ENCODE measurements at places on chromosomes 1 and 21.

DNA sequence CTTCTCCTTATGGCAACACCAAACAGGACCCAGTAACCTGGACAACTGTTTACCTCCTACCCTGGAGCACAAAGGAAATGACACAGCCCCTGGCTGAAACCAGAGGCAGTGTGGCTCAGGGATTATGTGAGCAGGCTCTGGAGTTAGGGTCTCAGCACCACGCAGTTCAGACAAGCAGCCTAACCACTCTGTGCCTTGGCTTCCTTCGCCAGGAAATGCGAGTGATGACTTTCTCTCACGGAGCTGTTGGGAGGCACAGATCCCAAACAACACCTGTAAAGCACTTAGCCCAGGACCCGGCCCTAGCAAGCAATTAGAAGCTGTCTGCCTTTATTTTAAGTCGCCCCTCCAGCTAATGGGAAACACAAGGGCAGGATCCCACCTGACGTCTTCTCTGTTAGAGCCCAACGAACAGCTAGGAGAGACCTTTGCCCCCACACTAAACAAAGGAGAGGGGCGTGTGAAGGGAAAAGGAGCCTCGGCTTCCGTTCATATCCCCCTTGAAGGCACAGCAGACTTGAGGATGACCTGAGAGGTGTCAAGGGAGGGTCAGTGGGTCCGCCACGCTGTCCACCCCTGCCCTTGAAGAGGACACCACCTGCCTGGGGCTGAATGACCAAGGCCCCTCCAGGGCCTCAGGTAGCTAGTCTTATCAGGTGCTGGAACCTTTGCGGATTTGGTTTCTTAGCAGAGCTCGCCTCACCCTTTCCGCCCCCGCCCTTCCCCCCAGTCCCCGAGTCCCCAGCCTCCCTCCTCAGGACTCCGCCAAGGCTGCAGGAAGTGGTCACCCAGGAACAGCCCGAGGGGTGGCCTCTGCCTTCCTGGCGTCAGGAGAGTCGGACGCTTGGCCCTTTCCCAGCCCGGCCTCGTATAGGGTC is 860 bp downstream of the TMEM63A start:
- no peak for DNase-seq

DNA sequence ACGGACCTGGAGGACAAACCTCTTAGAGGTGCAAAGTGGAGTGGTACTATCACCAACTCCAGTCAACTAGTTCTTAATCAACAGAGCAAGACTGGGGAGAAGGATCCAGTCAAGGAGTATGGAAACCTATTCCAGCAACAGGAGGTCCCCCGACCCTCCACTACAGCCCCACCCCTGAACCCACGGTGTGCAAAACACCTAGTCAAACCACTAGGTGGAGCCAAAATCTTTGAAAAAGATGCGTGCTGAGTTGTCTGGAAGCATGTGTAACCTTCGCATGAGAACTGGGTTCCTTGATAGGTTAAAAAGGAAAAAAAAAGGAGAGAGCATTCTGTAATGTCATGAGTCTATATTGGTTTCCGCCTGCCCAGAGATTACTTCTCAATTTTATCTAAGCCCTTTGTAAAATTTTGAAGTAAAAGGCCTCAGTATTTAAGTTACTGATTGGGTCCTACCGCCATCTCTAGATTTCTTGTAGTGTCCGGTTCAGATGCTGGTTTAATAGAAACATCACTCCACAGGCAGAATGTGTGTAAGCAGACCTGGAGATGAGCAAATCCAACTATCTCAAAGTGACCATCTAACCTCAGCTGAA is 81.9 kb upstream of the HAO2 start:
- no peak for DNase-seq

- DNase-seq: no peak
These were observed 45.6 kb upstream of the ZBTB18 start for GRCh38 chr1:244005455-244005854.

DNA sequence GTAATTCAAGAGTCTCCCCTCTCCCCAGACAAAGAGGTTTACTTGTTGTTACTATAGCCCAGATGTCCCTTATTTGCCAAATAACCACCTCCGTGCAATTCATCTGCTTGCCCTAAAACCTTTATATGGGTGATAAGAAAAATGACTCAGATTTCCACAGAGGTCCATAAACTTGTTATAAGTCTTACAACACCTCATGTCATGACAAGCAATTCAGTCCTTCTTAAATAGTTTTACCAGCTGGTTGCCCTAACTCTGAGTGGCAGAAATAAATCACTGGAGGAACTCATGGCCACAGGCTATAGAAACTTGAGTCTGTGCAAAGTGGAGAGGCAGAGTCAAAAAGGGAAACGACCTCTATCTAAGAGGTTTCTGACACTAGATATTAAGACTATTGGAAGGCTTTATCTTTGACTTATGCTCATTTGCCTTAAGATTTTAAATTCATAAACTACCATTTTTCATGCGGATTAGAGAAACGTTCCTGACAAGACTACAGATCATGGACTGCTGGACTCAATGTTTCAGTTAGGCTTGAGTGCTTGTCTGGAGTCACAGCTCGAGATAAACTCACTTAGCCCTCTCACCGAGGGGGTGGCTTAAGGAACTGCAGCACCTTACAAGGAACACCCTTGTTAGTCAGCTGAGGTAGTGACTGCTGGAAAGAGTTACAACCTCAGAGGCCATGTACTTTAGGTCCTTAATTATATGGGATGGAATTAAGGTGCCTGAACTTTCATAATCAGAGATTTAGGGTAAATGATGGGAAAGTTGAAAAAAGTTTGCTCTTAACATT is 662.5 kb upstream of the USP24 start:
- no peak for DNase-seq

Measured in KG1 (cell line).